ENCODE measurements at places on chromosomes 7 and 10.
A peak's percentile ranks its signal among the peaks of the same experiment; 100 is the strongest.

DNA sequence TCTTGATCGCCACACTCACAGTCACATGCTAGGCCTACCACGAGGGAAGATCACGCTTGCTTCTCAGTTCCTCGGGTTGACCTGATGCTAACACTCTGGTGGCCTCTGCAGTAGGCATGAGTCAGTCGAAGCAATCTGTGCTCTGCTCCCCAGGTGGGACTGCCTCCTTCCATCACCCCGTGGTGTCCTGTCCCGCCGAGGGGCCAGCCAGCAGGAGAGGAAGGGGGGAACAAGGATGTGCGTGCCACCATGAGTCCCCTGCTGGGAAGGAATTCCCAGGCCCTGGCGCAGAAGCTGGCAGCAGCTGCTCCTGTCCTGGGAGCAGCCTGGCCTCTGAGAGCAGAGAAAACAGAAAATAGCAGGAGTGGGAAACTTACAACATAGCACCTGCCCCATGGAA, 695.0 kb upstream of the NRP1 start:
- DNase-seq = no peak

GRCh38 chr10:49645871-49646870, 32.3 kb downstream of the CHAT start:
- DNase-seq = peak; percentile 5

DNA sequence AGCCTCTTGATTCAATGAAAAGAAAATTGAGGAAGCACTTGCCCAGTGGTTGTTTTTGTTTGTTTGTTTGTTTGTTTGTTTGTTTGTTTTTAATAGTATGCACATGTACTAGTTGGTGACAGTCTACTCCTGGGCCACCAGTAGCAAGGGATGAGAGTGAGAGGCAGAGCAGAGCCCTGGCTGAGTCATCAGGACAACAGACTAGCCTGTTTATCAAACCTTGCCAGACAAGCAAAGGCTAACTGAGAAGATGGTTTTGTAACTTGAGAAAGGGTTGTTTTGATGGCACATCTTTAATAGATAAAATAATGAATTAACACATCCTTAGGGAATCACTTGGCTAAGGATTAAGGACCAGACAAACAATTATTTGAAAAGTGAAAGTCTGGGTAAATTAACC, 78.1 kb downstream of the INHBA start:
- no peak for DNase-seq

DNA sequence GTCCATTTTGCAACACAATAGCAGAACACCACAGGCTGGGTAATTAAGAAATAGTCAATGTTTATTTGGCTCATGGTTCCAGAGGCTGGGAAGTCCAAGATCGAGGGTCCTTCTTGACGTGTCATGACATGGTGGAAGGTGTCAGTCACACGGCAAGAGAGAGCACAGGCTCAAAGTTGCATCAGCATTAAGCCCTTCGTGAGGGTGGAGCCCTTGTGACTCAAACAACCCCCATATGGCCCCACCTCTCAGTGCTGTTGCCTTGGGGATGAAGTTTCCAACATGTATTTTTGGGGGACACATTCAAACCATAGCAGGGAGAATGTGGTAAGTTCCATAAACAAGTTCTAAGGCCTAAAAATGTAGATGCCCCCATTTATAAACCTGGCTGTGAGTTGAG, 24.6 kb upstream of the GTPBP4 start:
- no peak for DNase-seq

- no peak for DNase-seq
Observed at GRCh38 chr7:50721160-50721559, 61.5 kb downstream of the GRB10 start.

- DNase-seq = no peak
Observed at GRCh38 chr7:102416406-102416805, 17.0 kb upstream of the ORAI2 start.

- no peak for DNase-seq
Observed at GRCh38 chr10:3103646-3104045, 36.3 kb downstream of the PFKP start.

DNA sequence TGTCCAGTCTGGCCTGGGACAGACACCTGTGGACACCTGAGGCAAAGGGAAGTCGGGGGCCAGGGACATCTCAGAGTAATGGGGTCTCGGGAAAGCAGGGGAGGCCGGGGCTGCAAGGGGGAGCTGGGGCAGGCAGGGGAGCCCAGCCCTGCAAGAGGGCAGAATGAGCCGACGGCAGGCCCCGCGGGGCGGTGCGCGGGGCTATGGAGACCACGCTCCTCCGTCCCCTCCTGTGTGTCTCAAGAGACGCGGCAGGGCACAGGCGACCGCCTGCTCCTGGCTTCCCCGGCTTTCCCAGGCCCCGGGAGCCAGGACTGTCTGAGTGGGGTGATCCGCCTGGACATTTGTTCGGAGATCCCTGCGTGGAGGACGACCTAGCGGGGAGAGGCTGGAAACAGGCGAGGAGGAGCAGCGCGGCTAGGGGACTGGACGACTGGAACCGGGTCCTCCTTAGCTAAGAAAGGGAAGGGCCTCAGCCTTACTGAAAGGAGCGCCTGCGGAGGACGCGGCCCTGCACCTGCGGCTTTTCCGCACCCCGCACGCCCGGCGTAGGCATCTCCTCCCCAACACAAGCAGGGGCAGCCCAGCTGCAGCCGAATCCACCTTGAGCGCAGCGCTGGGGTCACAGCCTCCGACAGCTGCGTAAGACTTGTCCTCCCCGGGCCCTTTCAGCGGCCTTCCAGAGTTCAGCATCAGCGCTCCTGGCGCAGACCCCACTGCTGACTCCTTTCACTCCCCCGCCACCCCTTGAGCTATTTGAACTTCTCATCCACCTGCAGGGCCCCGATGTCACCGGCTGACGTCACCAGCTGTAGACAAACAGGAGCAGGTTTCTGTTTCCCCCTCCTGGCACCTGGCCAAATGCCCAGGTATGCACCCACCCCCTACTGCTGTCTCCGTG, 176.4 kb downstream of the ZNF248 start:
- no peak for DNase-seq

DNA sequence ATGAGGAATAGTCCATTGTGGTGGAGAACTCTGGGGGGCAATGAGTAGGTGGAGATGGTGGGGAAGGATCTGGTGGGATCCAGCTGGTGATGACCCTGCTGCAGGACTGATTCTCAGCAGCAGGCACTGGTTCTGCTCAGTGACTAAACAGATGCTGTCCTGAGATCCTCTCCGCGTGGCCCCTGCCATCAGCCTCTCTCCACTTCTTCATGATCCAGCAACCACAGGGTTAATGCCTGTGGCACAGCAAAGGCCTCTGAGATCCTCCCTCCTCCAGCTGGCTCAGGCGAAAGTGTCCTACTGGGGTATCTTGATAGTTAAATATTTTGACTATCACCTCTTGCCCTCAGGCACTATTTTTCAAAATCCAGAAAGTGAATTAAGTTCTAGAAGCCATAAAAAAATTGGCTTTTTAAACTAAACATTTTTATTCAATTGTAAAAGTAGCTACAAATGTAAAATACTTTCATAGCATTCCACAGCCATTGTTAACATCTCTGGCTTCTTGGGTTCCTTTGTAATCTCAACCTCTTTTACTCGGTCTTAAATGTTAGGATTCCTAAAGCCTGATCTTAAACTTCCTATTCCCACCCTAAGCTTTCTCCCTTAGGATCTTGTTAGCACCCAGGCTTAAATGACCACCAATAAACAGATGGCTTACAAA, 13.1 kb downstream of the PLAU start:
- no peak for DNase-seq

GRCh38 chr7:28773423-28774145, 184.5 kb downstream of the TRIL start:
- no peak for DNase-seq

DNA sequence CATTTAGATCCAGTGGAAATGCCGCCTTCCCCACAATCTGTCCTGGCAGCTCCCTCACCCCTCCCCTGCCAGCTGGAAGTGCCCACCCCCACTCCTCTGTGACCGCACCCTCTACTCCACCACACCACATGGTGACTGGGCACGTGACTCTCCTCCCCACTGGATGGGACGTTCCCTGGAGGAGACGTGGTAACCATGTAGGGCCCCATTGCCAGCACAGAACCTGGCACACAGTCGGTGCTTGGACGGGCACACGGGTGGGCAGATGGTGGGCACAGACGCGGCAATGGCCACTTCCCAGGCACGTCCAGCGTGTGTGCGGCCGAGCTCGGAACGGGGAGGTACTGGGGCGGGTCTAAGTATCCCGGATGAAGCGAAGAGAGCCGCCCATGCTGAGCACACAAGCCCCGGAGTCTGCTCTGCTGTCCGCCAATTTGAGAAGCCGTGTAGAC, 245.6 kb downstream of the MAD1L1 start:
- no peak for DNase-seq

- peak; percentile 2 for DNase-seq
Observed at GRCh38 chr7:25967278-25968204, 184.5 kb upstream of the NFE2L3 start.

DNA sequence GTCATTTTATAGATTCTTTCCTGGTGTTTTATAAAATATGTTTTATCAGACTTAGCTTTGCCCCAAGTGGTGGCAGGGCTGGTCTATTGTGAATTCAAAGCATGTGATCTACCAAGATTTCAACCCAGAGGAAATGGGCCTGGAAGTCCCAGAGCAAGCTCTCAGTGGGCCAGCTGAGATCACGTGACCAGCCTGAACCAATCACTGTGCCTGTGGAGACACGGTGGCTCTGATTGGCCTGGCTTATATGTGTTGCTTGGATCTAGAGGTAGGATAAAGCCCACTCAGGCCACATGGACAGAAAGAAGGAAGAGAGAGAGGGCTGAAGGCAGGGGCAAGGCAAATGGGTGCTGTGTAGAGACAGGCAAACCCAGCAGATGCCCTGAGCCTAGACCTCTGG, 65.5 kb upstream of the GATA3 start:
- DNase-seq = no peak

- DNase-seq = no peak
Observed at GRCh38 chr7:42161719-42162118, 75.3 kb downstream of the GLI3 start.

DNA sequence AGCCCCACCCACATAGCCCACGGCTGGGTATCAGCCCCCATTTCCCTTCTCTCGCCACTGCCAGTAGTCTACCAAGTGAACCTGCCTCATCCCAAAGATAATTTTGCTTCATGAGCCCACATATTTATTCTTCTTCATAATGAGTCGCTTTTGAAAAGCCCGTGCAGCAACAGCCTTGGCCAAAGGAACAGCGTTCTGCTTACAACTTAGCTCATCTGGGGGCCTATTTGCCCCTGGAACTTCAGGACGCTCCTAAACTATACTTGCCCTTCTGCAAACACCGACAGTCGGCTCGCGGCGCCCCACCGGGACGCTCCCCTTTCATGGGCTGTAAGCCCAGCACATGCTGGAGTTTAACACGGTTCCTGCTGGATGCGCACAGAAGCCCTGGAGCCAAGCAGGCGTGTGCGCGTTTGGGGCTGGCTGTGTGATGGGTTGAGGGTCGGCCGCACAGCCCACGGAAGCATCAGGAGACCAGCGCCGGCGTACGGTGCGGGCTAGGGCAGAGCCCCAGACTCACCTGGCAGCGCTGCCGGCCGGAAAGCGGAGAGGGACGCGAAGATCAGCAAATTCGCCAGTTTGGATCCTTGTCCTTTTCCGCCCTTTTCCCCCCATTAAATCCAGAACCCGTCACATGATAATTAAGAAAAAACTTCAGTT, 370 bp downstream of the TMEM60 start:
- no peak for DNase-seq

- DNase-seq = no peak
Observed at GRCh38 chr10:43665054-43665453, 16.4 kb upstream of the ZNF32 start.

DNA sequence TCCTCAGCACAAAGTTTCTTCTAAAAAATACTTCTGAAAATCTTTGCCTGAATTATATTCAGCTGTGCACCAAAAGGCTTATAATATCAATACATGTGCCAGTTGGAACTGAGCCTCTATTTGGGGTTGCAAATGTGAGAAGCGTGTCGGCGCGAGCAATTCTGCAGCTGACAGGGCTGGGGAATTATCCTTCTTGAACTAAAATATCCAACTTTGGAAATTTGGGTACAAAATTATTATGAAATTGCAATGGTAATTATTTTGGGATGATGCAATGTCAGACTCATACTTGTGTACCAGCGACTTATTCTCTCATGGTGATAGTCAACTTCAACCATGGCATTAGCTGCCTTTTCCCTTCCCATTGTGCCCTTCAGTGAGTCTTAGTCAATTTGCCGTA, 507.0 kb upstream of the KLF6 start:
- no peak for DNase-seq

GRCh38 chr7:94115316-94115715, 111.2 kb upstream of the BET1 start:
- DNase-seq = no peak

DNA sequence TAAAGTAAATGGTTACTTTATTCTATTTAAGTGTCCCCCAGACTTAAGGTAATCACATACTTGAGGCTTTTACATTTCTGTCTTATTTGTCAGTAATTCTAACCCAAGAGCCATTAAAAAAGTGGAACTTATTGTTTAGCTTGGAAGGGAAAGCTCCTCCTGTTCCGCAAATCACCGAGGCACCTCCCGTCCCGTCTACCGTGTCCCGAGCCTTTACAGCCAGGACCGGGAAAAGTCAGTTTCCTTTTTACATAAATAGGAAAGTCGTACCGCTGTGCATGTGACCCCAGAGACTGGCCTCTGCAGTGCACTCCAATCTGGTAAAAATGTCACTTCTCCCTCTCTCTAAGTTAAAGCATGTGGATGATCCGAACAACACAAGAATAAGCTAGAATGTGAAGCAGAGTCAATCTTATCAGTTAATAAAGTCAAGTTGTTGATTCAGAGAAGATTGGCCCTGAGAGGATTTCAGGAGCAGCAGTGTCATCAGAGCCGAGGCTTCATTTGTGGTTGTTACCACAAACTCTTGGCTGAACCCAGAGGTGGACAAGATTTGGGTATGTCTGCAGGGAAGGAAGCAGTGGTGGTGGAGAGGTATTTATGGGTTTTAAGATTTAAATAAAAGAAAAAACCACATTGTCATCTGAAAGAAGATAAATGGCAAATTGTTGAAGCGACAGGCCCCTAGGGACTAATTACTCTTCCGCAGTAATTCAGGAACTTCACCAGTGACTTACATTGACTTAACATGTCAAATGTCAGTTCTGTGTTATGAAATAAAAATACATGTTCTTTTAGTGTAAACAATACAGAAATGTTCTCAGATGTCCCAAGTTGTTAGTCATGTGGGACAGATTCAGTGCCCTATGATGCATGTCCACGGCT, 316.6 kb upstream of the ZNF32 start:
- peak; percentile 27 for DNase-seq

DNA sequence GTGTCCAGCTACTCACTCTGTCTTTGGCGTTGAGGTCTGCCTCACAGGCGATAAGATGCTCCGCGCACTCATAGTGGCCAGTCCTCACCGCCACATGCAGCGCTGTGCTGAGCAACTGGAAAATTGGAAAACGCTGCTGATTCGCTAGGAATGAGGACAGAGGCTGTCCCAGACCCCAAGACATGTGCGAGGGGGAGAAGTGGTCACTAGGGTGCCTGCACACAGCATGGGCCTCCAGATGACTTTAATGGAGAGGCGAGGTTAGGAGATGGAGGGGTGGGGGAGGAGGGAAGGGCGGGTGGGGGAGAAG, 5.2 kb downstream of the ANKRD1 start:
- no peak for DNase-seq

- DNase-seq = no peak
Observed at GRCh38 chr10:49081547-49082275, 33.6 kb downstream of the VSTM4 start.

- DNase-seq = no peak
Observed at GRCh38 chr7:24769851-24770250, 12.6 kb upstream of the GSDME start.

GRCh38 chr10:55800602-55801352, 560.3 kb downstream of the ZWINT start:
- no peak for DNase-seq
